Activated T-cell treated with anti-CD3 and anti-CD28 coated beads for 4 hours (primary cell): ENCODE measurements at places on chromosomes 13 and 19.

GRCh38 chr13:85277748-85278147 lies 521.5 kb downstream of the SLITRK6 start:
- no peak for DNase-seq

GRCh38 chr13:50078895-50079654 lies 63.8 kb downstream of the KCNRG start:
- no peak for DNase-seq

GRCh38 chr13:49897713-49898112 lies 38.4 kb downstream of the SPRYD7 start:
- DNase-seq, result no peak

- DNase-seq, result no peak
These were observed 593 bp downstream of the ATG4D start for GRCh38 chr19:10544242-10544752.

- DNase-seq, result no peak
These were observed 9.0 kb upstream of the USP29 start for GRCh38 chr19:57110592-57111328.

GRCh38 chr19:7547159-7547558 lies 11.6 kb downstream of the PNPLA6 start:
- DNase-seq, result no peak

GRCh38 chr13:95479731-95480130 lies 72.8 kb upstream of the CLDN10 start:
- DNase-seq, result no peak

DNA sequence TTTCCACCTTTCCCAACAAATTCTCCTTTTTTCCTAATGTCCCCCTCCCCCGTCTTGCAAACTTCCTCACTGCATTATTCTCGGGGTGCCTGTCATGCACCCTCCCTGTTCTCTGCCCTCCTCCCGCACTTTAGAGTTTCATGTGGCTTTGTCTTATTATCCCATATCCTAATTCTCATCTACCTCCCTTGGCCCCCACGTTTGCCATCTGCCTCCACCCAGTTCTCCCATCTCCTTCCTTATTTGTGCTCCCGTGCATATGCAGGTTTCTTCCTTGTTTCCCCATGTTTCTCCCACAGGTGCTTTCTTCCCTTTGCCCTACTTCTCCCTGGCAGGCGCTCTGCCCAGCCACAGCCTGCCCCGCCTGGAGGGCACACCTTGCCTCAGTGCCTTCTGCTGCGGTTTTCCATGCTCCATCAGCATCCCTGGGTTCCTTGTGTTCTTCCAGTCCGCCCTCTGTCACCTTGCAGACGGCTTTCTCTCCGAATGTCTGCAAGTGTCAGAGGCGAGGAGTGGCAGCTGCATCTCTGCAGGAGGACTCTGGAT lies 1.5 kb downstream of the SPATA13 start:
- DNase-seq, result no peak

GRCh38 chr19:13417054-13417453 lies 89.2 kb downstream of the CACNA1A start:
- DNase-seq, result no peak

DNA sequence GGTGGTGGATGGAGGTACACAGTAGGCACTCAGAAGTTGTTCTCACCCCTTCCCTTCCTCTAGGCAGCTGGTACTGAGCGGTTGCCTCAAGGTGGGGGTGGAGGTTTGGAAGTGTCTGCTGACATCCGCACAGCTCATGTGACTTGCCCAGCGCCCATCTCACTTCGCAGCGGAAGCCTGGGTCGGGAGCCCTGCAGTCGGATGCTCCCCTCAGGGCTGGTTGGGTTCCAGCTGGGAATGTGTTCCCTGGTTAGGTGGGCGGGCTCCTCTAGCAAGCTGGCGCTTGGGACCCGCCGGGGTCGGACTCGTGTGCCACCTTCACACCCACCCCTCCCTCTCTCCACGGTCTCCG lies 10.2 kb downstream of the PPP1R37 start:
- DNase-seq, result no peak

GRCh38 chr19:44608391-44608821 lies 5.0 kb upstream of the IGSF23 start:
- no peak for DNase-seq

DNA sequence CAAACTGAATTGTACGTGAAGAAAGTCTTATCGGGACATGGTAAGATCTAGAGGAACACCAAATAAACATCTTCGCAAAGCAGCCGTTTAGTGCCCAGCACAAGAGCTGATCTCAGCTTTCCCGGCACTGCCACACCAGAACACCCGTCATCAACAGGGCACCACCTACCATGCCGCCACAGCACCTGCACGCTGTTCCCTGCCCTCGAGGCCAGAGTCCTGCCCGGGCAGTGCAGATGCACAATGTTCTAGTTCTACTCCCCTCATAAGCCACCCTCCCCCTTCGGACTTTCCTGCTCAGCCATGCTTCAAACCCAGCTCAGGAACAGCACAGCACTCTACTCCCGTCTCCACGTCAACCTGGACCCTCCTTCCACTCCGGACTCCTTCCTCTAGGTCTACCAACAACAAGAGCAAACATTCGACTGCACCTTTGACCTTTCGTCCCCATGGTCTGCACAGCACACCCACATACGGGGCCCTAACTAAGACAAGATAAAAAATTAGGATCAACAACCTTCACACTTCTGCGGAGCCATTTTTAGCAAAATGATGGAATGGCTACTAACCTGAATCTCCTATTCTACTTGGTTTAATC lies 25.1 kb downstream of the TUBGCP3 start:
- no peak for DNase-seq

DNA sequence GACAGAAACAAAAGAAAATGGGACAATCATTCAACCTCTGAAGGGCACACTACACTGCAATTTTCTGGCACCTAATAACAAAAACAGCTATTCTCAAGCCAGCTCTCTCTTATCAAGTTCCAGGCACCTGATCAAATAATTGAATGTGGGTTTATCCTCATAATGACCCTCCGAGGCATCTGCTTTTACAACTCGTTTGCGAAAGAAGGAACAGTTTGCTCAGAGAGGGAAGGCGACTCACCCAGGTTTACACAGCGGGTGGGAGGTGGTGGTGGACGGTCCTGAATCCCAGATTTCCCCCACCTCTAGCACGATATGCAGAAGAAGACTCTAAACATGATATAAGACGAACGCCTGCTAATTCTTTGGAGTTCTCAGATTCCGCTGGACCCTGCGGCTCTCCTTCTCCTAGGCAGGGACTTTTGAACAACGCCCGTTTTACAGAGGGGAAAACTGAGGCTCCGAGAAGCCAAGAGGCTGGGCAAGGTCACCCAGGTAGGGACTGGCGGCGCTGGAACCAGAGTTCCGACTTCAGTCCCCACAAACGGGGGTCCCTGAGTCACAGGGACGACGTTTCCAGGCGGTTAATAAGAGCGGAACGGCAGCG lies 641 bp downstream of the SGTA start:
- no peak for DNase-seq

- DNase-seq, result no peak
These were observed 327.0 kb downstream of the UQCRFS1 start for GRCh38 chr19:28885965-28886364.

- DNase-seq, result no peak
These were observed 361.6 kb downstream of the COG6 start for GRCh38 chr13:40016953-40017660.

DNA sequence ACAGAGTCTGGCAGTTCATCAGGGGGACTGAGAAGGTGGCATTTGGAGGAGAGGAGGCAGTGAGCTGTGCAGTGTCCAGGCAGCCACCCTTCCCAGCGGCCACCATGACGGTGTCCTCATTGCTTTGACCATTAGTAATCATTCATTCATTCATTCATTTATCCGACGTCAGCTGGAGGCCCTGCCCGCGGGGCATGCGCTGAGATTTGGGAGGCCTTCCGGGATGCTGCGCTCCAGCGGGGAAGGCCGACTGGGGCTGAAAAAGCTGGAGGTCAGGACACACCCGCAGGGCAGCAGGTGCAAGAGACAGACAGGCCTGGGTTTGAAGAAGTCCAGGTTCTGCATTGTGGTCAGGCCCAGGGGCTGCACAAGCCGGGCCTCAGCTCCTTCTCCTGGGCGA lies 8.9 kb downstream of the TTYH1 start:
- DNase-seq, result no peak

- DNase-seq, result no peak
These were observed 15.0 kb upstream of the LMO7 start for GRCh38 chr13:75621147-75621546.

GRCh38 chr13:27971236-27971645 lies 2.1 kb upstream of the CDX2 start:
- DNase-seq, result no peak

DNA sequence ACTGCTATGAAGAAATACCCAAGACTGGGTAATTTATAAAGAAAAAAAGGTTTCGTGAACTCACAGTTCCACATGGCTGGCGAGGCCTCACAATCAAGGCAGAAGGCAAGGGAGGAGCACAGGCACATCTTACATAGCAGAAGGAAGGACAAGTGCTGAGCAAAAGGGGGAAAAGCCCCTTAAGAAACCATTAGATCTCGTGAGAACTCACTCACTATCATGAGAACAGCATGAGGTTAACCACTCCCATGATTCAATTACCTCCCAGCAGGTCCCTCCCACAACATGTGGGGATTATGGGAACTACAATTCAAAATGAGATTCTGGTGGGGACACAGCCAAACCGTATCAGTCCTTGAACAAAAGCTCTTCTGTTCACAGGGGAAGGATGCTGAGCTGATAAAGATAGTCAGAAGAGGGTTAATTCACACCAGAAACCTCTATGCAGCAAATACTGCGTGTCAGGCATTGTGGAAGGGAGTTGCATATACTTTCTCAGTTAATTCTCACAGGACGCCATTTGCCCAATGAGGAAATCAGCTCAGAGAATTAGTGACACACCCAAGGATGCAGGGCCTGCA lies 246.2 kb downstream of the FOXO1 start:
- DNase-seq, result no peak

GRCh38 chr19:38392707-38393308 lies 4.3 kb downstream of the SPRED3 start:
- DNase-seq, result no peak

DNA sequence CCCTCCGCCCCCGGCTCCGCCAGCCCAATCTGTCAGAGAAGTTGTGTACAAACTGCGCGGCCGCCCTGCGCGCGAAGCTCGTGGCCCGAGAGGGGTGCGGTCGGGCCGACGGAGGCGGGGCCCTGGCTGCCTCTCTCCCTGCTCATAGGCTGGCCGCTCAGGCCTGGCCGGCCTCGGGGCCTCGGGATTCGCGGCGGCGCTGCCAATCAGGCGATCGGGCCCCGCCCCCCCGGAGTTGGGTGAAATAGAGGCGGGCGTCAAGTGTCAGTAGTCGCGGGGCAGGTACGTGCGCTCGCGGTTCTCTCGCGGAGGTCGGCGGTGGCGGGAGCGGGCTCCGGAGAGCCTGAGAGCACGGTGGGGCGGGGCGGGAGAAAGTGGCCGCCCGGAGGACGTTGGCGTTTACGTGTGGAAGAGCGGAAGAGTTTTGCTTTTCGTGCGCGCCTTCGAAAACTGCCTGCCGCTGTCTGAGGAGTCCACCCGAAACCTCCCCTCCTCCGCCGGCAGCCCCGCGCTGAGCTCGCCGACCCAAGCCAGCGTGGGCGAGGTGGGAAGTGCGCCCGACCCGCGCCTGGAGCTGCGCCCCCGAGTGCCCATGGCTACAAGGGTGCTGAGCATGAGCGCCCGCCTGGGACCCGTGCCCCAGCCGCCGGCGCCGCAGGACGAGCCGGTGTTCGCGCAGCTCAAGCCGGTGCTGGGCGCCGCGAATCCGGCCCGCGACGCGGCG lies at the start of gene KLF5:
Gene KLF5 (plus strand): TSS at position 270 of the 724 bp plus-strand sequence. CDS start 323 bp downstream, at position 593.
- peak; percentile 96 for DNase-seq

DNA sequence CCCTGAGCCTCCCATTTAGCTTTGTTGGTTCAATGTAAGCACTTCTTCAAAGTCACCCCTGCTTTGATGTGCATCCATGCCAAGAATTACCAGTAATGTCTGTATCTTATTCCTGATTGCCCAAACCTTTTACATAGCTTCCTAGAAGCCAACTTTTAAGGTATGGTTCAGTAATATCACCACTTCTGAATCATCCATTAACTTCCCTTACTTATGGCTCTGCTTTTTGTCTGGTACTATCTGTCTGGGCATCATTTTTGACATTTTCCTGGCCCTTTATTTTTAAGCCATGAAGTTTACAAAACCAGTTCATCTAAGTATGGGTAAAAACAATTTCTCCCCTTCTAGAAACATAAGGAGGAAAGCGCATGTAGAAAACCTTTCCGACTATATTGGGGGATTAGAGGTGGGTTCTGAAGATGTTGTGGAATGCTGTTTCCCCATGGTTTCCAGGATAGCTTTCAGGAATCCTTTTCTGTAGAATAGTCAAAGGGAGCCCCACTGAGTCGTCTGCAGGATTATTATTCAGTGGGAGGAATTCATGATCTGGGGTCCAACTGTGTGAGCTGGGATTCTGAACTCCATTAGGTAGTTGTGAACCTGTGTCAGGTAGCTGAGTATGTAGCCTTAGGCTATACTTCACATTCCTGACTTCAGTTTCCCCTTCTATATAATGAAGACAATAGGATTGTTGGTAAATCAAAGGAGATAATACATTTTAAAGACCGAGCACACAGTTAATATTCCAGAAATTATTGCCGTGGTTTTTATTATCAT lies 163.8 kb downstream of the SUCLA2 start:
- no peak for DNase-seq

GRCh38 chr19:24040621-24041020 lies 46.4 kb upstream of the ZNF254 start:
- no peak for DNase-seq
